ENCODE measurements at places on chromosomes 4 and X. TPM values are rescaled to one million over a fixed set of nuclear protein-coding genes. Genes with fewer than 3 reads are reported as not detected.
A peak's percentile ranks its signal among the peaks of the same experiment; 100 is the strongest.

Gene TXK
- 3.3 TPM for total RNA-seq

DNA sequence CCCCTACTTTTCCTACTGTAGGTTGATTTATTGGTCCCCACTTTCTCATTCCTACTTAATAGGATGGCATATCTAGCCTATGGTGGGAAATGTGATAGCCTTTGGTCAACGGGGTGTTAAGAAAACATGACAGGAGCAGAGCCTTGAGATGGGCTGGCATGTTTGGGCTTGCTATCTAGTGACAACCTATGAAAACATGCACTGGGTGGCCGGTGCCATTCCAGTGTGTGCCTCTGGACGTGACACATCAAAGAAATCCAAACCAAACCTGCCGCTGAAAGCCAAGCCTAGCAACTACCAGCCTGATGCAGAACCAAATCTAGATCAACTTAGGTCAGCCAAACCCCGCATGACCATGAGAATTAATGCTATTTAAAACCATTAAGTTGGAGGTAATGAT is 317.6 kb downstream of the DMD start:
- no peak for DNase-seq

DNA sequence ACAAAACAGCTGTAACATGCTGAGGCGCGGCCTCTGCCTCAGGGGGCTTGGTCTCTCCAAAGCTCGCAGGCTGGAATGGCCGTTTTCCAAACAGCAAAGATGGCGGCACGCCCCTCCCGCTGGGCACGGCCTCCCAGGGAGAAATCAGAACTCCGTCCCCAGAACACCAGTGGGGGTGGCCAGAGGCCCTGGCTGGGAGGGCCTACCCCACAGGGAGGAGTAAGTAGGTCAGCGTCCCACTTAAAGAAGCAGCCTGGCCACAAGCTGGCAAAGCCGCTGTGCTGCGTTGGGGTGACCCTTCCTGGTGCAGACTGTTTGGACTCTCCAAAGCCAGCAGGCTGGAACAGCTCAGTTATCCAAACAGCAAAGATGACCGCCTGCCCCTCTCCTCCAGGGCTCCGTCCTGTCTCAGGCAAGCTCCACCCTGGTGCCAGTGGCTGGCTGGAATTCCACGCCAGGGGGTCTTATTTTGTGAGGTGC is 862.8 kb downstream of the TRIML1 start:
- DNase-seq, result no peak

GRCh38 chrX:108071578-108071977 is 19.8 kb downstream of the PSMD10 start:
- no peak for DNase-seq

GRCh38 chr4:125772680-125773079 is 457.9 kb downstream of the FAT4 start:
- DNase-seq, result no peak

DNA sequence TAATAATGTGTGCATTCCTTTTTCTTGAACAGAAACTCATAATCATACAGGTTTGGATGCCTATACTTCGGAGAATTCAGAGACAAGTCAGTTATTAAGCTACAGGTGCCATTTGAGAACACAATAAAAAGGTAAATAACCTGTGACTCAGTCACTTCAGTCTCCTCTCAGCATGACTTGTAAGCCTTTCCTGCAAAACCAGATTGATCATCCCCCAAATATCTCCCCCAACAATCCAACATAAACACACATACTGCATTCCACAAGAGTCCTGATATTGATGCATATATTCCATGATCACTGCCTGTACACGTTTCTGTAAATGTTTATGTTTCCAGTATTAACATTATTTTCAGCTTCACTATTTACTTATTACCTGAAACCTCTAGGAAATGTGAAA is 110.8 kb downstream of the PWWP3B start:
- no peak for DNase-seq

- DNase-seq, result no peak
Measured at GRCh38 chr4:185134307-185134869, 8.7 kb upstream of the SLC25A4 start.

- no peak for DNase-seq
Measured at GRCh38 chr4:88828842-88829571, 131.4 kb upstream of the NAP1L5 start.

DNA sequence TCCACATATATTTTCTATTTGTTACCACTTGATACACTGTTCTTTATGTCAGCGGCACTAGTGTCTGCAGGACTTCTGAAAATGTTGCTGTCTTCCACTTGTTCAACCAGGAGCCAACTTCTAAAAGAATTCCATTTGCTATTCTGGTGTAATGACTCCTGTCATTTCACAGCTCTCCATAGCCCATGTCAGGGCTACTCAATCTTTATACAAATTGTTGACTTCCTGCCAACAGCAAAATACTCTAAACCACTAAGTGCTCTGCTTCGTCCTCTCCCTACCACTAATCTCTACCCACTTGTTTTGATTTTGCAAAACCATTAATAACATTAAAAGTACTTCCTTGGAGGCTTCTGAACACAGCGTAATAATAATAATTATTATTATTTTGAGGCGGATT is 7.2 kb downstream of the CTSO start:
- no peak for DNase-seq

DNA sequence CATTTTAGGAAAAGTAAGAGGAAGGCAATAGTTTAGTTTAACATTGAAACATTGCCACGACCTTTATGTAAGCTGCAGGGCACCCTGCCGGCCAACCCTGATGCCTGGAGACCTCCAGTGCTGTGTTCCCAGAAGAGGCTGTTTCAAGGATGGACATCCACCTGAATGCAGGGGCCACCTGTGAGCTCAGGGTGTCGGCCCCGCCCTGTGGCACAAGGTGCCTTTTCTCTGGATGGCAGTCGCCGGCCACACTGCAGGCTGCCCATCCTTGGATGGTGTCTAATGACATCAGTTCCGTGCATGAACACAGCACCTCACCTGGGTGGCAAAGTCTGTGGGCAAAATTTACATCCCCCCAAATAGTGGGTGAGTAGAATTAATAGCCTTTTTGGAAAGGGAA is 180.0 kb downstream of the AFAP1 start:
- DNase-seq, result no peak

- DNase-seq, result no peak
Measured at GRCh38 chr4:108355186-108355901, 186.6 kb upstream of the LEF1 start.

DNA sequence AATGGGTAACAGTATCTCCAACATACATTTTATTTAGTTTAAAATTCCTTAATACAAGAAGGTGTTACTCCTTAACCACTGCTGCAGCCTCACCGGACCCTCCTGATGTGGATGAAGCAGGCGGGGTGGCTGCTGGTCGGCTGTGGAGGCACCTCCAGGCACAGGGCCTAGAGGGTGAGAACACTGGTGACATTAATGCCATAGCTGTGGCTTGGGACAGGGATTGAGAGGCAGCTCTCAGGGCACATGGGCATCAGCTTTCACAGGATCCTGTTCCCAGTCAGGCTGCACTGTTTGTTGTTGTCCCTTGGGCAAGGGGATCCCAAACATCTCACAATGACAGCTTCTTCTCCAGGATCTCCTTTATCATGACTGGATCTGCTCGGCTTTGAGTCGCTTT is 90.0 kb downstream of the GATB start:
- no peak for DNase-seq

Gene XAGE1A
- 0.76 TPM for total RNA-seq

DNA sequence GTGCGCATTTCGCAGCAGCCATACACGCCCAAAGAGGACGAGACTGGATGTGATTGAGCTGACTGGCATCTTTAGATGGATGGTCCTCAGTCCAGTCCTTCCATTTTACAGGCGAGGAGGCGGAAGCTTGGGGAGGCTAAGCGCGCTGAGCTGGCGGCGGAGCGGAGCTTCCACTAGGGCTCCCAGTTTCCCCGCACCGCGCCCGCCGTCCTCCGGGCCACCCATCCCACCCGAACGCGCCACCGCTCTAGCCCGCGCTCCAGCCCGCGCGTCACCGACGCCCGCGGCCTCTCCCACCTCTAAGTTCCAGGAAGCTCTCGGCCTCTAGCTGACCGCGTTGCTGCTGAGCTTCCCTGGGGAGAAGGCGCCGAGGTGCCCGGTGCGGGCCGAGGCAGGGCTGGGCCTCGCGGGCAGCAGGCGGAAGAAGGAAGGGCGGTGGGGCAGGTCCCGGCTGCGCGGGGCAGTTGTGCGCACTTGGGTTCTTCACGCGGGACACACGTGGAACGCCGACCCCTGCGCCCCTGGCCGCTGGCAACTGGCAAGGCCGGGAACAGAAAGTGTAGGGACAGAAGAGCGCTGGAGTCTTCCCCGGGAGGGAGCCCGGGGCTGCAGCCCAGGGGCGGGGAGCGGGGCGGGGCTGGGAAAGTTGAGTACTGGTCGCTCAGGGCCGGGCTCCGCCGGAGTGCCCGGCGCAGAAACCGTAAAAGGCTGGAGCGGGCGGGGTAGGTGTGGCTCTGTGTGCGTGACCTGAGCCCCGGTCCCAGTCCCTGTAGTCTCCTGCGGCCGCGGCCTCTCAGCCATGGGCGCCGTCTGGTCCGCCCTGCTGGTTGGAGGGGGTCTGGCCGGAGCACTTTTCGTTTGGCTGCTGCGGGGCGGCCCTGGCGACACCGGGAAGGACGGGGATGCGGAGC is at the start of gene STBD1:
STBD1 (plus strand) TSS at position 763 of the 911 bp plus-strand sequence; CDS start at position 800, 37 bp downstream.
- DNase-seq, result peak; percentile 90

Gene NXF2
- total RNA-seq, result not detected

DNA sequence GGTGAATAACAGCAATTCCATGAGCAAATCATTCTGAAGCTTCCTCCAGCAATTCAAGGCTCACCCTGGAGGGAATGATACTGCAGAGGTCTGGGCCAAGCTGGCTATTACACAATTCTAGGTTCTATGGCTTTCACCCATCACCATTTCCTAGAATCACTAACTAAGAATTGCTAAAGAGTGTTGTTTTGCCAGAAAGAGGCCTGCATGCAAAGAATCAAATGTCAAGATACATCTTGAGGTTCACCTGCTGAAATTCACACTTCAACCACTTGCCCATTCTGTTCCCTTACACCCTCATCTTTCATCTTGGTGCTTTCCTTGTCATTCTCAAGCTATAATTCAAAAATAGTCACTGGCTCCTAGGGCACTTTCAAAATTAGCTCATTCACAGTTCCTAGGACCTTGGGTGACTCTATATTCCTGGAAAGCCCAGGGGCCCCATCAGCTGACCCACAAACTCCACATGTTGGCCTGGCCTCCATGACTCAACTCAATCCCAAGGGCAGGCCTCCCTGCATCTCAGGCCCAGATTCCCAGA is 7.0 kb downstream of the APBB2 start:
- no peak for DNase-seq

- DNase-seq, result no peak
Measured at GRCh38 chr4:37879365-37879764, 11.5 kb upstream of the TBC1D1 start.

DNA sequence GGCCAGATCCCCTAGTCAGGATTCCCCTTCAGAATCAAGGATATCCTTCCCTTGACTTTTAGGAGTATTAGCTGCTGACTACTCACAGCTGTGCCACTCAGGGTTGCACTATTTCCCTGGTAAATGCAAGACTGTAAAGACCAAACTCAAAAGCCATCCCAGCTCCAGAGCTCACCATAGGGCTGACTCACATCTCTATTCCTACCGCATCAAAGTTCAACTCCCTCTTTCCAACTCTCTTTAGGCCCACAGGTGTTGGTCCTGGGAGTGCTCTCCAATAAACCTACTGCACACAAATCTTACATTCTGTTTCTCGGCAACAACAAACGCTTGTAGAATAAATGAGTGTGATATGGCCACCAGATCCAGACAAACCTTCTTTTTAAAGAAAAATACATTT is 109.6 kb downstream of the PPP3CA start:
- no peak for DNase-seq

DNA sequence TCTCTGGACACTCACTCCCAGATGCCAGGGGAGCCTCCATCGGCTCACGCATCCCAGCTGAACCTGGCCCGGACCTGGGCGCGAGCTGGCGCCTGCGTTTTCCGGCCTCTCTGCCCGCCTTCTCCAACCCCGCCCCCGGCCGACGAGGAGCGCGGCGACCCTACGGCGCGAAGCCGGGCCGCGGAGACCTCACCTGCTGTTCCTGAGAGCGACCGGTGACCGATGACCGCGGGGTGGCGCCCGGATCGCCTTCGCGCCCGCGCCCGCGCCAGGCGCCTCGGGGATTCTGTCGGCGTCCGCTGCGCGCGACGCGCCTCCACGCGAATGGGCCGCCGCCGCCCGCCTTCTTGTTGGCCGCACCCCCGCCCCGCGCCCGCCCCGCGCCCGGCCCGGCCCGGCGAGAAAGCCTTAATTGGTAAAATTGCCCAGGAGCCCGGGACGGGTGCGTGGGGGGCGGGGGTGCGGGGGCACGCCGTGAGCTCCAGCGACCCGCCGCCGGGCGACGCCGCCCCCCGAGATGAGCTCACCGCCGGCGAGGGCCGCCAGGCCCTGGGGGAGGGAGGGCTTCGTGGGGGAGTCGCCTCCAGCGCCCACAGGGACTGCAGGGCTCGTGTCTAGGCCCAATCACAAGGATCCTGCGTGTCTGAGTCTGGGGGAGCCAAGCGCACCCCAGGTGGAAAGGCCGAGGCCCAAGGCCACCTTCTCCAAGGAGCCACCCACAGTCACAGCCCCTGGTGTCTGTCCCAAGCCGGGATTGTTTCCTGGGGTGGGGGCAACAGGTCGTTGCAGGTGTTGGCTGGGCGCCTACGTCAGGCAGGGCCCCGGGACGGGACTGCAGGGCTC is at the start of gene FLNA:
FLNA (minus strand) TSS at position 322 of the 843 bp plus-strand sequence. CDS start 3,389 bp downstream, outside the sequence.
- DNase-seq, result no peak

DNA sequence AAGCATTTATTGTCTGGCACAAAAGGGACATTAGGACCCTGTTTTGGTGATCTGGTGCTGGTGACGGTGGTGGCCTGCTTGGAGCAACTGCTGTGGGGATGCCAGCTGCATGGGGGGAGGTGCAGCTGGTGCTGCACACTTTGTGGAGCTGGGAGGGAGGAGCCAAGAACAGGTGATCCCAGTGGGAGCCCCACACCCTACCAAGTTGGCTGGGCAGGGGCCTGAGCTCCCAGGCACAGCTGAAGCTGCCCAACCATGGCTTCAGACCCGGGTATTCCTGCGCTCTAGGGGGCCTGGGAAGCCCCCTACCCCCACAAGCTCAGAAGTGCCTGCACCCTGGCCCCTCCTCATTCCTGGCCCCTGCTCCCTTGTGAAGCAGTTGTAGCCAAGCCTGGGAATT is 1512.5 kb downstream of the TECRL start:
- DNase-seq, result no peak

GRCh38 chrX:118510111-118510510 is 14.5 kb downstream of the DOCK11 start:
- no peak for DNase-seq

DNA sequence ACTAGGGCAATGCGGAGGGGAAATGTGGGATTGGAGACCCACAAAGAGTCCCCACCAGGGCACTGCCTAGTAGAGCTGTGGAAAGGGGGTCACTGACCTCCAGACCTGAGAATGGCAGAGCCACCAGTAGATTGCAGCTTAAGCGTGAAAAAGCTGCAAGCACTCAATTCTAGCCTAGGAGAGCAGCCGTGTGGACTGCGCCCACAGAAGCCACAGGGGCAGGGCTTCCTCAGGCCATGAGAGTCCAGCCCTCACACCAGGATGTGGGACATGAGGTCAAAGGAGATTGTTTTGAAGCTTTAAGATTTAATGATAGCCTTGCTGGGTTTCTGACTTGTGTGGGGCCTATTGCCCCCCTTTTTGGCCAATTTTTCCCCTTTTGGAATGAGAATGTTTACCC is 379.0 kb downstream of the INPP4B start:
- DNase-seq, result no peak

Data from lower leg skin (tissue), 4 donors.